NCI-H187 (cell line): ENCODE measurements at places on chromosomes 1 and 21.

DNA sequence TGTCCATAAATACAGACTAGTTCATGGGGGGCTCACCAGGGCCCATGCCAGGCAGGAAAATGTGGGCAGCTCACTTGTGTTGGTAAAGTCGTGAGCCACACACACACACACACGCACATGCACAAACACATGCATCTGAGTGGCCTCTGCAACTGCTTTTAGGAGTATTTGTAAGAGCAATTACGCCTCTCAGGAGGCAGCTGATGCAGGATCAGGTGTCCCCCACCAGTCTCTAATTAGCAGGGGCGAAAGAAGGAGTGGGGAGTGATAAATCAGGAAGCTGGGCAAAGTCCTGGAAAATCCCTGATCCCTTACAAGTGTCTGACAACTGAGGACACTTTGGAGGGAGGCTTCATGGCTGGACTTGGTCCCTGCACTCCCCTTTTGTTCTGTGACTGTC, 5.7 kb upstream of the IVL start:
- peak; percentile 87 for DNase-seq

GRCh38 chr1:158323866-158324265, 7.5 kb downstream of the CD1B start:
- no peak for DNase-seq

- DNase-seq: no peak
These were observed 8.0 kb upstream of the YBX1 start for GRCh38 chr1:42674214-42674613.

GRCh38 chr1:36134505-36135329, 9.7 kb upstream of the COL8A2 start:
- no peak for DNase-seq

DNA sequence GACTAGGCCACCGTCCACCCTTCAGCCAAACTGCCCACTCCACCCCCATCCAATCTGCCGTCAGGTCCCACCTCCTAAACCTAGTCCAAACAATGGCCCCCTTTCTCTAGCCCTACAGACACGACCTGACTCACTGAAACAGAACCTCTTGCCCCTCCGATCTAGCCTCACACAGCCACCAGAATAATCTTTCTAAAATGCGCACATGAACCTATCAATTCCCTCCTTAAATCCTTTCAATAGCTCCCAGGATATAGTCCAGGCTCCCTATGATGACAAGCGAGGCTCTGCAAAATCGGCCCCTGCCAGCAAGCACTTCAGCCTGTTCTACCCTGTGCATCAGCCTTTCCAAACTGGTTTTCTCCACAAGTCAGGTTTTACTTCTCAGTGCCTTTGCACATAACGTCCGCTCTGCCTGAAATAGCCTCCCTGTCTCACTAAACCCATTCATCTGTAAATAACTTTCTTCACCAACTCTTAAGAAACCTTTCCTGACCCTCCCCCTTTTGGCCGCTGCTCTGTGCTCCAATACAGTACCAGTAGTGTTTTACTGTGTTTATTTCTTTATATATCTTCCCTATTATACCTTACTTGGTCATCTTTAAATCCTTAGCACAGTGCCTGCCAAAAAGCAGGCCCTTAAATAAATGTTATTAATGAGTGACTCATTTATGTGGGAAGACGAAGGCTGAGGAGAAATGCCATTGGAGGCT, 9.0 kb upstream of the CDC20 start:
- DNase-seq: no peak

DNA sequence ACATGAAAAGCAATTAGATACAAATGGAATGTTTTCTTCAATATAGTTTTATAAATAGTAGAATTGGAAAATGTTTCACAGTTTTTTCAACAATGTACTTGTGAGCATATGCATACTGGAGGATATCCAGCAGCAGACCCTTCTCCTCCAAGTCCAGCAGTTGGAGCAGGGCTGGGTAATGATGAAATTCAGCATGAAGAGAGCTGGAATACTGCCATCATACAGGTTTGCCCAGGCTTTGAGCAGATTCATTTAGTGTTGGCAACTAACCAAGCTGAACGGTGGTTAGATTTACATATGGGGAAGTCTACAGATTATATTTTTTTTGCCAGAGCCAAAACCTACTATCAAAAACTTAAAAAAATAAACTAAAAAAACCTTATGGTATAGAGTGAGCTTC, 38.3 kb downstream of the WDR3 start:
- DNase-seq: no peak

- DNase-seq: peak; percentile 10
These were observed 1.3 kb downstream of the PCNT start for GRCh38 chr21:46325073-46325912.

DNA sequence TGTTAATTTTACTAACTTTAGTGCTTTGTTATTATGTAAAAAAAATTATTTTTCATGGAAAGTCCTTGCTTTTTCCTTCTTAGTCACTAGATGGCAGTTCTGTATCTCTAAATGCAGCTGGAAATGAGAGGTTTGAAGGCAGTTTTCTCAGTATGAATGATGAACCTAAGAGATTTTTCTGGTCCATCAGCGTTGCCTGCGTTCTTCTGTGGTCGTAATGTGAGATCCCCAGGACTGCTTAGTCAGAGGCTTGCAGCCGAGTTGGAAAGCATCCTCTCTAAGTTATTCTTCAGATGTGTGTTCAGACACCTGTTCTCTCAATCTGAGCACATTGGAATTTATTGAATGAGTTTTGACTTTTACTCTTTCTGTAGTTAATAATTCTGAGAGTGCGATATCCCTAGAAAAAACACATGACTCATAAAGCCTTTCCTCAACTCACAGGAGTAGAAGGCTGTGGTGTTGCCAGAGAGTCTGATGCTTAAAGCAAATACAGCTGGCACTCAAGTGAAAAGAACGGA, 99.3 kb downstream of the FMN2 start:
- DNase-seq: no peak

DNA sequence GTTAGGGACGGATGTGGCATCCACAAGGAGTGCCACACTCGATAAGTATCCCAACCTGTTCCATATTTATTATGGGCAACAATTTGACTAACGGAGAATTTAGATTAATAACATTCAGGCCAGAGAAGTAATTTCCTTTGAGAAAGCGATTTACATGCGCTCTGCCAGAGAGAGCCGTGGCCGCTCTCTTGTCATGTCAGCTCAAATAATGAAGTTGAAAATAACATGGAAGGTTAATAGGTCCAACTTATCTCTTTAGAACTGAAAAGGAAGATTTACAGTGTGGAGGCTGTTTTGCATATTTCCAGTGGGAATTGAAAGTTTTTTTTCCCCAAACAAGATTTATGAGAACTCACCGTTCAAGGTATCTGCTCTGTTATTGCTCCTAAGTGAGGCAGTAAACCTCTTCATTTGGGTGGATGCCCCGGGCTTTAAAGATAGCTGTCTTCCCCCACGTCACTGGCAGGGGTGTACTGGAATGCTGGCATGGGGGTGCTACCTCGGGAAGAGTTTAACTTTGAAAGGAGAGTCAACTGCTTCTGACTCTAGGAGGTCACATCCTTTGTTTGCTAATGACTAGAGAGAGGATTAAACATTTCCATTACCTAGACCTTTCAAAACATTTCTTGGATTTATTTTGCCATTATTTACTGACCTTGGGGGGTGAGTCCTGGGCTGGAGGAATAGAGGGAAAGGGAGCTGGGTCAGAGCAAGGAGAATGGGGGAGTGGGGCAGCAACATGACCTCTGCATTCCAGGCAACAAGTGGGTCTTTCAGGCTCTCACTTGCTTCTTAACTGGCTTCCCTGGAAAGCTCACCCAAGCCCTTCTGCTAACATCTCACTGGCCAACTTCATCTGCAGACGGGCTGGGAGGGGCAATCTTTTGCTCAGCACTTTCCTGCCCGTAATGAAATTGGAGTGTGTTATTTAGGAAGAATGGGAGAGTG, 204.2 kb downstream of the CAMTA1 start:
- no peak for DNase-seq

GRCh38 chr1:150661156-150661555, 31.7 kb upstream of the ENSA start:
- DNase-seq: no peak

GRCh38 chr1:76070538-76070937, 4.0 kb upstream of the ST6GALNAC3 start:
- no peak for DNase-seq

- DNase-seq: no peak
These were observed 139.0 kb downstream of the DPYD start for GRCh38 chr1:97781762-97782337.

DNA sequence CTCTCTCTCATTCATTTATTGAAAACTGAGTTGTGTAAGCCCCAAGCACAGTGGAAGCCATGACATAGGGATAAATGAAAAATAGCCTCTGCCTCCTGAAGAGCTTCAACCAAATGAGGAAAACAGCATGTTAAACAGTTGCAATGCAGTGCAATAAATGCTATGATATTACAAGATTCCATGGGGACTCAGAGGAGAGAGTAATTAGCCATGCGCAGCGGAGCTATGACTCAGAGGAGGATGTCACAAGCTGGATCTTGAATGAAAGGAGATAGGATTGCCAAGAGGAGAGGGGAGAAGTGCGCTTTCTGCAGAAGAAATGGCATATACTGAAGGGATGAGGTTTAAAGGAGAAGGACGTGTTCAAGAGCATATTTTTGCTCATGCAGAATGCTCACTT, 231.3 kb upstream of the PLXNA2 start:
- no peak for DNase-seq

DNA sequence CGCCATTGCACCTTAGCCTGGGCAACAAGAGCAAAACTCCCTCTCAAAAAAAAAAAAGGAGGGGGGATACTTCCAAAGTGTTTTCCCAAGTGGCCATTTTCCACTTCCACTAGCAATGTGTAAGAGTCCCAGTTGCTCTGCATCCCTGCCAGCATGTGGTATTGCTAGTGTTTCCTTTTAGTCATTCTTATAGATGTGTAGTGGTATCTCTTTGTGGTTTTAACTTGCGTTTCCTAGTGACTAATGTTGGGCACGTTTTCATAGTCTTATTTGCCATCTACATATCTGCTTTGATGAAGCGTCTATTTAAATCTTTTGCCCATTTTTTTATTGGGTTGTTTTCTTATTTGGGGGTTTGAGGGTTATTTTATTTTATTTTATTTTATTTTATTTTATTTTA, 31.1 kb downstream of the INAVA start:
- no peak for DNase-seq

- DNase-seq: no peak
These were observed 142.4 kb upstream of the RUNX3 start for GRCh38 chr1:25072461-25072860.

GRCh38 chr1:184753608-184754475, 816 bp downstream of the EDEM3 start:
- peak; percentile 31 for DNase-seq

DNA sequence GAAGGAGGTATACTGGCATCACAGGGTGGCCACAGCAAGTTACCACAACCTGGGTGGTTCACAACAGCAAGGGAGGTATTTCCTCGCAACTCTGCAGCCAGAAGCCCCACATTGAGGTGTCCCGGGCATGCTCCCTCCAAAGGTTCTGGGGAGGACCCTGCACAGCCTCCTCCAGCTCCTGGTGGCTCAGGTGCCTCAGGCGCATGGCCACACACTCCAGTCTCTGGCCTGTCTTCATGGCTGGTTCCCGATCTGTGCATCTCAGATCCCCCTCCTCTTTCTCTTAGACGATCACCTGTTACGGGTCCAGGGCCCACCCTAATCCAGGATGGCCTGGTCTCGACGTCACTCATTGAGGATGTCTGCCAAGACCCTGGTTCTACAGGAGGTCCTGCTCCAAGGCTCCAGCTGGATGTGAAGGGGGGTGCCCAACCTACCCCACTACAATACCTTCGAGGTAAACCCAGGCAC, 6.7 kb upstream of the ARF1 start:
- no peak for DNase-seq

DNA sequence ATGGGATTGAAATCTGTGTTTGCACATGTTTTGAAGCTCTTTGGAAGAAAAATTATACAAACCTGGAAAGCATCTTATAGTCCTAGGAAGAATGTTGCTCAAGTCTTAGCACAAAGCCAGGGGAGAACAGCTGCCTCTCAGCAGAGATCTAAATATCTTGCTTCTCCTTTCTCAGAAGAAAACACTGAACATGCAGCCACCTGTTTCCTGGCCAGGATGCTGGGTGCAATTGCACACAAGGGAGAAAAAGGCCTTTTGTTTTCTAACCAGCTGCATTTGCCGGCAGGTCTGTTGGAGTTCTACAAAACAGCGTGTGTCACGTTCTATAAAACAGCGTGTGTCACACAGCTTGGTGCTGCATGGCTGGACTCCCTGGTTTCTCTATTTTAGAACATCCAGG, 259.6 kb upstream of the PLD5 start:
- DNase-seq: no peak

GRCh38 chr21:38333301-38334272, 76.8 kb downstream of the KCNJ15 start:
- DNase-seq: no peak

DNA sequence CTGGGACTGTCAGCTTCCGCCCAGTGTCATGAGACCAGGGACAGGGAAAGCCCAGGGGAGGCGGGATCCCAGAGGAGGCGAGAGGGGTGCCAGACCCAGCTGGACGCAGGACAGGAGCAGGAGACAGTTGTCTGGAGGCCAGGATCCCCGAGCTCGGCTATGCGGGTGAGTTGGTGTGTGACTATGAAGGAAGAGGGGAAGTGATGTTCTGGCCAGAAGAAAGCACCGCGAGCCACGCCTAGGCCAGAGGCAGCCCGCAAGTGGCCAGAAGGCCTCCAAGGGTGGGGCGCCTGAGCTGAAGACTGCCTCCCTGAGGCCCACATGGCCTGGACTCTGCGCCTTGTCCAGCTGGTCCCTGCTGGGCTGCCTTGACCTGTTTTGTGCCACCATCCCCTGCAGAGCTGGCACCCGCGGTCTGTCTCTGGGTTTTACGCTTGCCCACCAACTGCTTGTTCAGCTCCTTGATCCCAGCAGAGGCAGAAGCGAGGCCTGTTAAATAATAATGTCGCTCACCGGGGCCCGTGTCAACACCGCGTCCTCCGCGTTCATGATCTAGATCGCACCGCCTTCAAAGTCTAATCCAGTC, 85.2 kb upstream of the ACTL8 start:
- no peak for DNase-seq

DNA sequence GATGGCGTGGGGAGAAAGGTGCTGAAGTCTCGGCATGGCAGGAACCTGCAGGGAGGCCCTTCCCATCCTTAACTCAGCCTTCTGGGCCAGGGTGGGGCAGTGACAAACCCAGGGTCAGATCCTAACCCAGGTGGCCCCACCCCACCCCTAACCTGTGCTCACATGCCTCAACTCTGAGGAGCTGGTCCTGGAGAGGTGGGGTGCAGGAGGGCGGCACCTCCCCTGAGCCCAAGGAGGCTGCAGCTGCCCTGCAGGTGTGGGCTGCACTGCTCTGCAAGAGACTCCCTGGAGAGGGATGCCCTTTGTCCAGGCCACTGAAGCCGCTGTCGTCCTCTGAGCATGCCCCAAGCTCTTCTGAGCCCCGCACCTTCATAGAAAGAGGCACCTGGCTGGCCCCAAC, 15.2 kb upstream of the ADAMTSL4 start:
- DNase-seq: no peak

- no peak for DNase-seq
These were observed 6.5 kb downstream of the CTXND2 start for GRCh38 chr1:150893336-150893913.

- no peak for DNase-seq
These were observed 215.0 kb downstream of the DAB1 start for GRCh38 chr1:57208741-57209302.
